ENCODE measurements at places on chromosomes 16 and 17. TPM values are rescaled to one million over a fixed set of nuclear protein-coding genes. Genes with fewer than 3 reads are reported as not detected.
A peak's percentile ranks its signal among the peaks of the same experiment; 100 is the strongest.

The MED9 gene
- 15.1 TPM for total RNA-seq

DNA sequence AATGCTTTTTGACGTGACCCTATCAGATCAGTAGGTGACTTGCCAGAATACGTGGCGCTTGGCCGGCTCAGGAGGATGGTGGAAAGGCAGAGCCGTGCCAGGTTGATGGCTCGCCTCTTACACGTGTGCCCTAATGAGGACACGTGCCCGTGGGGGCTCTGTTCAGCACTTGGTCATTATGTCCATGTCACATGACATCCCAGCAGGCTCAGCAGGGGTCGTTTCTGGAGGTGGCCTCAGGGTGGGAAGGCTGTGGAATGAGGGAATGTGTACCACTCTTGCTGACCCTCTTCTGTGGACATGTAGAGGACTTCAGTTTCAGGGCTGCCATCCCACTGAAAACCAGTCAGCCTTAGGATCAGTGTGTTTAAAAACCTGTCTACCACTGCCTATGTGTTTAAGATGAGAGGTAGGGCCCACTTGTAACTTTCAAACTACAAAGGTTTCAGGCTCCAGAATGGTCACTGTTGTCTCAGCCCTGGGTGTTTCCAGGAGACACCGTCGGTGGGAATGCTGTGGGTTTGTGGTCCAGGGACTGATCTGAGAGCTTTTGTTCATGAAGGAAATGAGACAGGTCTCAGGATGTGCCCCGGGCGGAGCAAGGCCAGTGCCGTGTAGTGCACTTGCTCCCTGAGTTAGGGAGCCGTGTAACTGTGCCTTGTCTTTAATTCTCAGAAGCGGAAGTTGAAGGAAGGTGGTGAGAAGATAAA, 12.1 kb downstream of the UBN1 start:
- H3K27ac ChIP-seq = no peak overlapping the region
- peaks cover 94% of the 10 kb centered on the region for H3K36me3 ChIP-seq
- H3K27me3 ChIP-seq = no peaks in the 10 kb centered on the region
- no peak overlapping the region for H3K4me3 ChIP-seq
- peaks cover 8% of the 10 kb centered on the region for H3K4me1 ChIP-seq

The KRTAP1-1 gene
- total RNA-seq = not detected

The PLCG2 gene
- 0.13 TPM for total RNA-seq

DNA sequence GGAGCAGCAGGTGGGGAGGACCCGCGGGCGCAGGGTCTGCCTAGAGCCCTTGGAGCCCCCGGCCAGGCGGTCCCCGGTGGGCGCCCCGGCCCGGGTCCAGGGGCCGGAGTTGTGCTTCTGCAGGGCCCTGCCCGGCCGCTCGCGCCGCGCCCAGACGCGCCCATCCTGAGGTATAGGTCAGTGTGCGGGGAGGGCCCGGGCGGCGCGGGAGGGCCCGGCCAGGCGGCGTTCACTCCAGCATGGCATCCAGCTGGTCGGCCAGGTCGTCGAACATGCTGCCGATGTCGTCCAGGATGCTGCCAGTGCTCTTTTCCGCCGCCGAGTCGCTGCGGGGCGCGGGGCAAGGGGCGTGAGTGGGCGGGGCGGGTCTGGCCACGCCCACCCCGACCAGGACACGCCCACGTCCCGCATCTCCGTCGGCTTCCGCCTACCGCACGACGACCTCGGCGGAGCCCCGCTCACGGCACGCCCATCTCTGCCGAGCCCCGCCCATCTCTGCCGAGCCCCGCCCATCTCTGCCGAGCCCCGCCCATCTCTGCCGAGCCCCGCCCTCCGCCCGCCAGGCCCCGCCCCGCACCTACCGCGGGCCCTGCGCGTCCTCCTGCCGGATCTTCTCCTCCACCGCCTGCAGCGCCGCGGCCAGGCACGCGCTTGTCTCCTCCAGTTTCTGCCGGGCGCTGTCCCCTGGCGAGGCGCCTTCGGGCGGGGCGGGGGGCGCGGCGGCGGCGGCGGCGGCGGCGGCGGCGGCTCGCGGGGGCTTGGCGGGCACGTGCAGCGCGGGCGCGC, 17.9 kb downstream of the CASKIN1 start:
- no peaks in the 10 kb centered on the region for H3K27me3 ChIP-seq
- peaks cover 17% of the 10 kb centered on the region for H3K4me1 ChIP-seq
- no peak overlapping the region for H3K27ac ChIP-seq
- H3K4me3 ChIP-seq = no peak overlapping the region

DNA sequence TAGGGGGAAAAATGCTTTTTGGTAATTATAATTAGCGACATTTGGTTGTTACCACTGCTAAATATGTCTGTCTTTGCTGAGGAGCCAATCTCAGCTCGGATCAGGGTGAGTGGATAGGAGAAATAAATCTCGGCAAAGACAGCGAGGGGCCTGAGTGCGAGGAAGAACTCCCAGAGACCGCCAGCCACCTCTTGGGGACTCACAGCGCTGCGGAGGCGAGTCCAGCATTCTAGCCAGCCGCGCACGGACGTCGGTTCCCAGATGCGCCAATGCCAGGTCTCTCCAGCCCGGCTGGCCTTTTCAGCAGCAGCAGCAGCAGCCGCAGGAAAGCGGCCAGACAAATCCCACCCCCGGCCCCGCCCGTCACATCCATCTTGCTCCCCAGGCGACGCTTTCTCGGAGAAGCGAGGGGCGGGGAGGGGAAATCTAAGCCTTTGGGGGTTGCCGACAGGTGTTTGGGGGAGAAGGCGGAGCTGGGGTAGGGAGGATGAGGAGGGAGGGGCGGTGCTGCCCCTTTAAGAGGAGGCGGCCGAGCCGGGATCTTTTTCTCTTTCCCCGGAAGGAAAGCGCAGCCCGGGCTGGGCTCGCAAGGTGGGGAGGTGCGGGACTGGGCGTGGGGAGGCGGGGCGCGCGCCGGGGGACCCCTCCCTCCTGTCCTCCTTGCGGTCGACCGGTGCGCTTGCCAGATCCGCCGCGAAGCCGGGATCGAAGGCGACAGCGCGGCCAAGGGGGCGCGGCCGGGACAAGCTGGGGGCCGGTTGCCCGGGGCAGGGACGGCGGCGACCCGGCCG, at the start of gene ITGA3:
ITGA3 (plus strand) TSS at position 685 of the 791 bp plus-strand sequence. CDS start 330 bp downstream, outside the sequence.
- no peaks in the 10 kb centered on the region for H3K36me3 ChIP-seq
- no peak within 1 kb of the TSS for H3K27ac ChIP-seq
- H3K27me3 ChIP-seq = peaks cover 85% of the 10 kb centered on the region
- no peak for DNase-seq

GRCh38 chr16:10871157-10871991, 5.6 kb upstream of the CIITA start:
- no peak overlapping the region for H3K4me3 ChIP-seq
- peak; percentile 28 for DNase-seq
- no peaks in the 10 kb centered on the region for H3K36me3 ChIP-seq
- peaks cover 23% of the 10 kb centered on the region for H3K27me3 ChIP-seq
- H3K27ac ChIP-seq = no peak overlapping the region

GRCh38 chr17:47225436-47225858, 16.3 kb downstream of the MYL4 start:
- H3K27me3 ChIP-seq = peaks cover 8% of the 10 kb centered on the region
- peak; percentile 45 for DNase-seq
- H3K4me1 ChIP-seq = peaks cover 37% of the 10 kb centered on the region
- no peak overlapping the region for H3K27ac ChIP-seq
- H3K36me3 ChIP-seq = no peaks in the 10 kb centered on the region

The ZNF48 gene
- total RNA-seq = 10.9 TPM

GRCh38 chr16:8641671-8642070, 20.2 kb downstream of the METTL22 start:
- H3K36me3 ChIP-seq = peaks cover 72% of the 10 kb centered on the region
- H3K4me3 ChIP-seq = no peak overlapping the region
- no peak for DNase-seq
- H3K27me3 ChIP-seq = no peaks in the 10 kb centered on the region

DNA sequence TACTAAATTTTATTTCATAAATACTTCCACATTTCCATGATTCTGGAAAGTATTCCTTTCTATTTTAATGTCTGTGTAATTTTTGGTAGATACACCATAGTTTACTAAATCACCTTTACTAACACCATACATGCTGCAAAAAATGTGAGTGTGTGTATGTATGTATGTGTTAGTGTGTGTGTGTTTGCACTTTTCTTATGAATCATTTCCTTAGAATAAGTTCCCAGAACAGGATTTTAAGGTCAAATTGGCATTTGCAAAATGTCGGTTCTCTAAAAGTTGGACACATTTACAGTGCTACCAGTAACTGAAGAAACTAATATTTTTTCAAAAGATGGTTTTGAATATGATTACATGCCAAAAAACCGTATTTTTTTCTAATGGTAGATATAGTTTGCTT, 137.1 kb downstream of the CYB561 start:
- no peak overlapping the region for H3K4me3 ChIP-seq
- H3K27me3 ChIP-seq = peaks cover 8% of the 10 kb centered on the region
- no peak for DNase-seq
- no peak overlapping the region for H3K27ac ChIP-seq

- DNase-seq = no peak
- H3K36me3 ChIP-seq = no peaks in the 10 kb centered on the region
- no peaks in the 10 kb centered on the region for H3K27me3 ChIP-seq
- H3K4me1 ChIP-seq = no peaks in the 10 kb centered on the region
These were observed 18.4 kb downstream of the PLCG2 start for GRCh38 chr16:81797443-81797842.

- peaks cover 19% of the 10 kb centered on the region for H3K27me3 ChIP-seq
- no peak overlapping the region for H3K27ac ChIP-seq
- no peak overlapping the region for H3K4me3 ChIP-seq
- H3K4me1 ChIP-seq = no peaks in the 10 kb centered on the region
- DNase-seq = no peak
These were observed 9.9 kb upstream of the SPPL2C start for GRCh38 chr17:45834471-45835396.

The EIF4A3 gene
- total RNA-seq = 187 TPM

The CBX1 gene
- total RNA-seq = 143 TPM

- no peak for DNase-seq
- no peak overlapping the region for H3K4me3 ChIP-seq
- peaks cover 7% of the 10 kb centered on the region for H3K36me3 ChIP-seq
- H3K27ac ChIP-seq = no peak overlapping the region
- H3K27me3 ChIP-seq = no peaks in the 10 kb centered on the region
These were observed 6.9 kb upstream of the GSE1 start for GRCh38 chr16:85605912-85606841.

- no peaks in the 10 kb centered on the region for H3K4me1 ChIP-seq
- no peaks in the 10 kb centered on the region for H3K36me3 ChIP-seq
- H3K27me3 ChIP-seq = no peaks in the 10 kb centered on the region
- H3K4me3 ChIP-seq = no peak overlapping the region
- DNase-seq = no peak
These were observed 29.6 kb downstream of the NTN1 start for GRCh38 chr17:9050801-9051401.

DNA sequence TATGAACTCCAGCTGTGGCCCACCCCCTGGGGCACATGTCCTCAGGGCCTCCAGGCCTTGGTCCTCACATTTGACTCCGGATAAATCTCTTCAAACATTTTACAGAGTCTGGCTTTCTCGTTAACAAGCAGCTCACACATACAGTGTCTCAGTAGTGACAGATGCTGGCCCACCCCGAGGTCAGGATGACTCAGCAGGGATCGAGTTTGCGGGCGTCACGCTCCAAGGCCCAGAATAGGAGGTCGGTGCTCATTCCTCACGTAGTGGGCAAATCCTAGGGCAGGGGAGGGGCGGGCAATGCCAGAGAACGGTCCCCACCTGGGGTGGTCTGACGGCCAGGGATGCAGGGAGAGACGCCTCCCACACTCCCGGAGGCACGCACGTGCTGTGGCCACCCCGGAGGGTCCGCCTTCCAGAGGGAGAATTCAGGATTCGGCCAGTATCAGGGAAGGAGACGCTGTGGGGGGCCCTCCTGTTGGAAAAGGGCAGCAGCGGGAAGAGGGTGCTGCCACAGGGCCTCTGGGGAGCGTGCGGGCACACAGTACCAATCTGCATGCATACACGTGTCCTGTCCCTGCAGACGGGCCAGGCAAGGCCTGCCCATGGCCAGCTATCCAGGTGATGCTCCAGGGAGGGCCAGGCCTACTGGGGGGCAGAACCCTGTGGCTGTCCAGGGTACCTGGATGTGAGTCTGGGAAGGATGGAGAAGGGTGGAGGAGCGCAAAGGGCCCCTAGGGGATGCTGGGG, 8.6 kb downstream of the SLC7A5 start:
- H3K4me3 ChIP-seq = peak overlapping the region; percentile 6
- H3K4me1 ChIP-seq = peaks cover 97% of the 10 kb centered on the region
- DNase-seq = peak; percentile 84
- H3K27me3 ChIP-seq = no peaks in the 10 kb centered on the region

GRCh38 chr17:14331225-14331981, 30.5 kb downstream of the HS3ST3B1 start:
- no peak for DNase-seq
- H3K4me3 ChIP-seq = no peak overlapping the region
- H3K27ac ChIP-seq = peak overlapping the region; percentile 71
- H3K27me3 ChIP-seq = no peaks in the 10 kb centered on the region
- H3K4me1 ChIP-seq = peaks cover 90% of the 10 kb centered on the region

The ZPBP2 gene
- total RNA-seq = not detected

GRCh38 chr16:74745109-74745615, 29.5 kb downstream of the FA2H start:
- H3K4me3 ChIP-seq = no peak overlapping the region
- H3K36me3 ChIP-seq = no peaks in the 10 kb centered on the region
- H3K4me1 ChIP-seq = peaks cover 27% of the 10 kb centered on the region

GRCh38 chr16:9008601-9009260, 45.0 kb upstream of the USP7 start:
- peak overlapping the region; percentile 57 for H3K4me3 ChIP-seq
- peaks cover 8% of the 10 kb centered on the region for H3K27me3 ChIP-seq
- H3K27ac ChIP-seq = no peak overlapping the region

The KRTAP9-7 gene
- not detected for total RNA-seq

GRCh38 chr17:18116078-18116477, 7.5 kb downstream of the MYO15A start:
- H3K27ac ChIP-seq = no peak overlapping the region
- DNase-seq = no peak
- no peaks in the 10 kb centered on the region for H3K36me3 ChIP-seq
- H3K4me3 ChIP-seq = no peak overlapping the region

The MARVELD3 gene
- 5.6 TPM for total RNA-seq

The CRHR1 gene
- not detected for total RNA-seq

DNA sequence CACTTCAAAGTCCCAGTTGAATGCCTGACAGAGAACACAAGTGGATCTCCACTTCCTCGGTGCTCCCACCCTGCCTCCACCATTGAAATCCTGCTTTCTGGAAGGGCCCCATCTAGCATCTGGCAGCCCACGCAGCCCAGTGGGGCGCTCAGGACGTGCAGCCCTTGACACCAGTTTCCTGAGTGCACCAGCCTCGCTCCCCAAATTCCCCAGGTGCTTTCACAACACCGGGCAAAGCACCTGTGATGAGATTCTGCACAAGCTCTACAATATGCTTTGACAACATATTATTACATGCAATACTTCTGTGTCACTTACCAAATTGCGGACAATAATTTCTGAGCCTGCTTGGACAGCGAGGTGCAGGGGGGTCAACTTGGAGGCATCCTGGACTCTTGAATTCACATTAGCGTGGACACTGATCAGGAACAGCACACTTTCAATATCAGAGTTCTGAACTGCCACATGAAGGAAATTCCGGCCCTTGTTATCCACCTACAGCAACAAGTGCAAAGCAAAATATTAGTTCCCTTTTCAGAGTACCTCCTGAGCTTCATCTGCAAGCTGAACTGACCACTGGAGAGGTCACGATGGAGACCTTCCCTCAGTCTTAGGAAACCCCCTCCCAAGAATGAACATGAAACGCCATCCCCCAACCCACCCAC, 33.9 kb downstream of the CYB5D2 start:
- peaks cover 16% of the 10 kb centered on the region for H3K4me1 ChIP-seq
- H3K27me3 ChIP-seq = no peaks in the 10 kb centered on the region
- peaks cover 39% of the 10 kb centered on the region for H3K36me3 ChIP-seq
- no peak overlapping the region for H3K4me3 ChIP-seq

The KRTAP1-5 gene
- total RNA-seq = not detected

The LHX1 gene
- total RNA-seq = not detected
